ENCODE measurements at places on chromosomes 7 and 10. TPM values are rescaled to one million over a fixed set of nuclear protein-coding genes. Genes with fewer than 3 reads are reported as not detected.

FRMD4A gene
- 4.5 TPM for total RNA-seq

MOGAT3 gene
- total RNA-seq: not detected

SUN3 gene
- total RNA-seq: not detected

TYW1B gene
- total RNA-seq: 3.2 TPM

SVIL gene
- total RNA-seq: 21.9 TPM

FBXO24 gene
- total RNA-seq: not detected

MEST gene
- 39.6 TPM for total RNA-seq

AKR1C2 gene
- 3,473 TPM for total RNA-seq

ASB15 gene
- not detected for total RNA-seq

GNA12 gene
- total RNA-seq: 44.2 TPM

SFTPA1 gene
- not detected for total RNA-seq

CNNM1 gene
- 23.8 TPM for total RNA-seq

HMX2 gene
- total RNA-seq: 0.15 TPM

LIPM gene
- total RNA-seq: not detected

GJC3 gene
- 0.14 TPM for total RNA-seq

ZNF487 gene
- total RNA-seq: 8.9 TPM

SVOPL gene
- total RNA-seq: not detected

SOSTDC1 gene
- total RNA-seq: not detected

C10orf105 gene
- total RNA-seq: not detected

SSC4D gene
- 1.4 TPM for total RNA-seq

UBTD1 gene
- 19.5 TPM for total RNA-seq

CHAT gene
- not detected for total RNA-seq

PHKG1 gene
- total RNA-seq: 0.21 TPM

ZNF786 gene
- 5.3 TPM for total RNA-seq

INTS15 gene
- total RNA-seq: 26.0 TPM

ZNF117 gene
- total RNA-seq: 0.18 TPM

OPTN gene
- 52.7 TPM for total RNA-seq

CUZD1 gene
- 1.8 TPM for total RNA-seq

ARL4A gene
- 47.1 TPM for total RNA-seq

NAT16 gene
- total RNA-seq: 0.06 TPM

OR6V1 gene
- not detected for total RNA-seq

ZDHHC16 gene
- total RNA-seq: 49.7 TPM

GPR37 gene
- 0.53 TPM for total RNA-seq

WDR86 gene
- total RNA-seq: 0.19 TPM

PSD gene
- total RNA-seq: 0.43 TPM

SPDYE1 gene
- total RNA-seq: not detected

CYP2C19 gene
- total RNA-seq: not detected

ITPRID1 gene
- not detected for total RNA-seq

CUBN gene
- total RNA-seq: 0.02 TPM

NPY4R2 gene
- 15.2 TPM for total RNA-seq

TAS2R41 gene
- not detected for total RNA-seq

DPYSL4 gene
- 19.1 TPM for total RNA-seq

NKX2-3 gene
- 0.07 TPM for total RNA-seq

CELF2 gene
- total RNA-seq: not detected

SLC13A4 gene
- not detected for total RNA-seq

Measured in A549 treated with RU486 at 1 μM for 4 hours (cell line).